ENCODE measurements at places on chromosomes 2 and 18. TPM values are rescaled to one million over a fixed set of nuclear protein-coding genes. Genes with fewer than 3 reads are reported as not detected.

DNA sequence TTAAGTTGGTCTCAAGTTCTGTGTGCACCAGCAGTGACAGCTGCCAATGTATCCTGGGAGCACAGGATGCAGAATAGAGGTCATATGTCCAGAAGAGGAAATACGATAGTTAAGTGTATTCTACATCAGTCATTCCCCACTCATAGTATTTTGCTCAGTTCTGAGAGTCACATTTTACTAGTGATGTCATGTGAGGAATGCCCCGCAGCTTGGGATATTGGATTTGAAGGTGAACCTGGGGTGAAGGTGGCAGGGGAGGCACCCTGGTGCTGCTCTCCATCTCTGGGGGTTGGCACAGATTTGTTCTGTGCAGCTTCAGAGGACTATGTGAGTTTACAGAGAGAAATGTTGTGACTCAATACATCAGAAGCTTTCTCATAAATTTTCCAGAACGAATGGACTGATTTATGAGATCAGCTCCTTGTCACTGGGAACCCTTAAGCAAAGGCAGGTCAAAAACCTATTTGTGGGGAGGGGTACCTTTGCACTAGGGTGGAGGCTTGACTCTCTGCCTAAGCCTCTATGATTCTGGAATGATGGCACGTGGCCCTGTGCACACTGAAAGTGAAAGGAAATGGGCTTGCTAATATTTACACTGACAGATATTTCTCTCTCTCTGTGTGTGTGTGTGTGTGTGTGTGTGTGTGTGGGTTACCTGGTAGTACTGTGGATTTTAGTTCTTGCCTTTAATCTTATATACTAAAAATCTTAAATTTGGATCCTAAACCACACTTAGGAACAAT lies 95.9 kb downstream of the NEB start:
- H3K27ac ChIP-seq = no peak overlapping the region
- H3K27me3 ChIP-seq = peaks cover 5% of the 10 kb centered on the region
- peak overlapping the region; percentile 72 for H3K4me3 ChIP-seq
- H3K4me1 ChIP-seq = peaks cover 10% of the 10 kb centered on the region
- DNase-seq = no peak
- no peaks in the 10 kb centered on the region for H3K36me3 ChIP-seq

DNA sequence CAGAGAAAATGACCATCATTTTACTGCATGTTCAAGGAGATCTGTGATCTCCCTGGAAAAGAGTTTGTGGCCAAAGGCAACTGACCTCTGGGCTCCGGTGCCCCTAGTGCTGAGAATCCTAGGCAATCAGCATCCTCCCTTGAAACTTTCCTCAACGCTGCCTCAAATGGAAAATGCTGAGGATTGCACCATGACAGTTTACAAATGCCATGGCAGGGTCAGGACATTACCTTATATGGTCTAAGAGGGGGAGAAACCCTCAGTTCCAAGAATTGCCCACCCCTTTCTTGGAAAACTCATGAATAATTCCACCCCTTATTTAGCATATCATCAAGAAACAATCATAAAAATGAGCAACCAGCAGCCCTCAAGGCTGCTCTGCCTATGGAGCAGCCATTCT lies 48.3 kb downstream of the ALPK2 start:
- peak overlapping the region; percentile 91 for H3K4me3 ChIP-seq
- H3K27me3 ChIP-seq = peaks cover 2% of the 10 kb centered on the region
- peaks cover 22% of the 10 kb centered on the region for H3K36me3 ChIP-seq
- H3K4me1 ChIP-seq = peaks cover 84% of the 10 kb centered on the region

GRCh38 chr2:240966906-240967680 lies 31.3 kb upstream of the SNED1 start:
- no peaks in the 10 kb centered on the region for H3K4me1 ChIP-seq
- no peaks in the 10 kb centered on the region for H3K36me3 ChIP-seq
- H3K4me3 ChIP-seq = no peak overlapping the region
- no peak for DNase-seq

The NTSR2 gene
- total RNA-seq = not detected

DNA sequence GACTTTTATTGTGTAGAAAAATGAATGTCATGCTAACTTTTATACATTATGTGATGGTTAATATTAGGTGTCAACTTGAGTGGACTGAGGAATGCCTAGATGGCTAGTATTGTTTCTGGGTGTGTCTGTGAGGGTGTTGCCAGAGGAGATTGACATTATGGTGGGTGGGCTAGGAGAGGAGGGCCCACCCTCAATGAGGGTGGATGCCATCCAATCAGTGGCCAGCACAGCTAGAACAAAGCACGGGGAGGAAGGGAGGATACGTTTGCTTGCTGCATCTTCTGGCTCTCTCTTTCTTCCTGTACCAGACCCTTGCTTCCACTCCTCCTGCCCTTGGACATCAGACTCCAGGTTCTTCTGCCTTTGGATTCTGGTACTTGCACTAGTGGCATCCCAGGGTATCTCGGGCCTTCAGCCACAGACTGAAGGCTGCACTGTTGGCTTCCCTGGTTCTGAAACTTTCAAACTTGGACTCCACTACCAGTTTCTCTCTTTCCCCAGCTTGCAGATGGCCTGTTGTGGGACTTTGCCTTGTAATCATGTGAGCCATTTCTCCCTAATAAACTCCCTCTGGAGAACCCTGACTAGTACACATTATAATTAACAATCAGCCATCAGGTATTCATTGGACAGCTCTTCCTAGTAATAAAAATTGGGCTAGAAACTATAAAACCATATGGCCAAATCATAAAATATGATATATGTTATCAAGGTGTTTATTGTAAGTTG lies 31.7 kb upstream of the ZCCHC2 start:
- H3K4me3 ChIP-seq = no peak overlapping the region
- DNase-seq = no peak
- H3K36me3 ChIP-seq = no peaks in the 10 kb centered on the region
- H3K27ac ChIP-seq = no peak overlapping the region
- H3K27me3 ChIP-seq = peaks cover 8% of the 10 kb centered on the region

The ABCG5 gene
- not detected for total RNA-seq

GRCh38 chr2:21466341-21466927 lies 342.7 kb downstream of the TDRD15 start:
- DNase-seq = no peak
- H3K27ac ChIP-seq = no peak overlapping the region
- H3K27me3 ChIP-seq = no peaks in the 10 kb centered on the region
- no peaks in the 10 kb centered on the region for H3K36me3 ChIP-seq
- no peak overlapping the region for H3K4me3 ChIP-seq
- H3K4me1 ChIP-seq = no peaks in the 10 kb centered on the region

DNA sequence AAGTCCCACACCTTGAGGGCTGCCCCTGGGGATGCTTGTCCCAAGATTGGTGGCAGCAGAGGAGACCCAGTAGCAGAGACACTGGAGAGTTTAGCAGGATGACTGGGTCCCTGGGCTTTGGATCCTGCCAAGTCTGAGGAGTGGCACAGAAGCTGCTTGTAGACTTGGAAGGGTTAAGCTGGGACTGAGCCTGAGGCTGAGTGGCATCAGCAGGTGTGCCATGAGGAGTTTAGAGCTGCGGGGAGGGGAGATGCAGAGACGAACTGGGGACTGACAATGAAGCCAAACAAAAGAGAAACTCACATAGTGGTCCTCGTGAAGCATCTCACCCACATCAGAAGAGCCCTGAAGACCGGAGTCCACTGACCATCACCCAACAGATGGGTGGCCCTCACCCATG lies 329.7 kb upstream of the KLHL29 start:
- H3K27me3 ChIP-seq = peaks cover 1% of the 10 kb centered on the region
- no peak overlapping the region for H3K4me3 ChIP-seq
- no peaks in the 10 kb centered on the region for H3K36me3 ChIP-seq
- no peaks in the 10 kb centered on the region for H3K4me1 ChIP-seq
- no peak overlapping the region for H3K27ac ChIP-seq

The SPC25 gene
- total RNA-seq = 5.2 TPM

DNA sequence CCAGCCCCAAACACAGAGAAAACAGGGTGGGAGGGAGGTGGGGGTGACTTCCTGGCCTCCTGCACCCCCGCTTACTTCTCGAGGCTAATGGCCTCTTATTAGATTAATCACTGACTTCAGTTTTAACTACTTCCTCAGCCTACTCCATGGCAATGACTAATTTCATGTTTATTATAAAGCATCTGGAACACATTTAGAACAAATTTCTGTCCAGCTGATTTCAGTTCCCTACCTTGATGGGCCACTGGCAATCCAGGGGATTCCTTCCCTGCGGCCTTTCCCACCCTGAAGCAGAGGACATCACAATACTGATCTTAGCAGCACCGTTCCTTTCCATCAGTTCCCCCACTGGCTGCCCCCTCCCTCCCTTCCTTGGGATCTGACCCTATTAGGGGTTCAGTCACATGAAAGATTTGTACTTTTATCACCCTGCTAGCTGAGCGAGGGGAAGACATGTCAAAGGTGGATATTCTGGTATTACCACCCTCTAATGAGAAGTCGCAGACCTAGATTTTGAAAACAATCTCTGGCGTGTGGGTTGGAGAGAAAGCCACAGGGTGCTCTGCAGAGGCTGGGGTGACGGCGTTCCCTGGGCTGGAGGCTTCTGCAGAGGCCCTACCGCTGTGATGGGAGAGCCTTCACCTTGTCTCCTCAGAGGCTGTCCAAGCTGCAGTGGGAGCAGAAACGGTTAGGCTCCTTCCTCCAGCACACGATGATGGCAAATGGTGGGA lies 67.6 kb downstream of the KIAA2012 start:
- peak; percentile 69 for DNase-seq
- H3K4me3 ChIP-seq = peak overlapping the region; percentile 19
- H3K27me3 ChIP-seq = peaks cover 2% of the 10 kb centered on the region
- no peaks in the 10 kb centered on the region for H3K36me3 ChIP-seq
- H3K27ac ChIP-seq = peak overlapping the region; percentile 72

DNA sequence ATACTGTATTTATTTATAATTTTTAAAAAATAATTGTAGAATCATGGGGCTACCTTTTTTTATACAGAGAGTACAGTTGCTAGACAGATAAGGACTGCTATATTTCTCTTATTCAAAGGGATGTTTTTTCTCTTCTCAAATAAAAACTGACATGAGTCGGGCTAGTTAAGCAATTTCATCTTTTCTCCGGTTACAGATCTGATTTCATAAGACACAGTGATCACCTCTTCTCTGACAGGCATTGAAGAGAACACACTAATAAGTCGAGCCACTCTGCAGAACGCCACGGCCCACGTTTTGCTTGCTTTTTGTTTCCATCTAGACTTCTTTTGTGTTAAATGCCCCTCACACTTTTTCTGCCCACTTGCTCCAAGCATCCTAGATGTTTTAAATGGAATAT lies 85.4 kb downstream of the HNRNPLL start:
- no peak overlapping the region for H3K27ac ChIP-seq
- peaks cover 39% of the 10 kb centered on the region for H3K27me3 ChIP-seq
- no peaks in the 10 kb centered on the region for H3K36me3 ChIP-seq
- H3K4me3 ChIP-seq = no peak overlapping the region
- peaks cover 5% of the 10 kb centered on the region for H3K4me1 ChIP-seq

DNA sequence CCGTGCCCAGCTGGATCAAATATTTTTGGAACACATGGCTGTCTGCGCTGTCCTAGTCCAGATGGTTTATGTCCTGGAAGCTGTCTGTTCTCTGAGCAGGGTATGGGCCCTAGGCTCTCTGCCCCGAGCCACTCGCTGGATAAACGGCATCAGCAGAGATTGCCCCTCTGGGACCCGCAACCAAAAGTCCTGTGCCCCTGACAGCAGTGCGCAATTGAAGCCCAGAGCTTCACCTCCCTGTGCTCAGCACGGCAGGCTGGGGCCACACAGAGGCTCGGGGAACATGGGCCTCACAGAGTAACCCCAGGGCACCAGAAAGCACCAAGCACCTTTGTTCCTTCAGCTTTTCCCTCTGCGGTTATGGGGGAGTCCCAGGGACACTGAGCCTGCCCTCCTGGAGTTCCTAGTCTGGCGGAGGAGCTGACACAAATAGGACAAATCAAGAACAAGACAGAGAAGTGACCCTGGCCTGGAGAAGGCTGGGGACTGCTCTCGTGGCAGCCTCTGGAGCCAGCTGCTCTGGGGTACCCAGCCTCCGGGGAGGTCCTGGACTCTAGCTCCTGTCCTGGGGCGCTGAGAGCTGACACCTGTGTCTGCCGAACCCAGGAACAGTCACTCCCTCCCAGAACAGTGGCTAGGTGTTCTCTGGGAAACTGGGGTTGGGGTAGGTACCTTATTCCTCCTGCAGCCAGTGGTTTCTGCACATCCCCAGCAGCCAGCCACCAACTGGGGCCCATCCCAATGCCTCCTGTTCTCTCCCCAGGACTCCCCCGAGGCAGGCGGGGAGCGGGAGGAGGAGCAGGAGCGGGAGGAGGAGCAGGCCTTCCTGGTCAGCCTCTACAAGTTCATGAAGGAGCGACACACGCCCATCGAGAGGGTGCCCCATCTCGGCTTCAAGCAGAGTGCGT lies 12.3 kb downstream of the ARID5A start:
- H3K4me1 ChIP-seq = peaks cover 8% of the 10 kb centered on the region
- no peak for DNase-seq
- peaks cover 17% of the 10 kb centered on the region for H3K36me3 ChIP-seq
- no peak overlapping the region for H3K27ac ChIP-seq

DNA sequence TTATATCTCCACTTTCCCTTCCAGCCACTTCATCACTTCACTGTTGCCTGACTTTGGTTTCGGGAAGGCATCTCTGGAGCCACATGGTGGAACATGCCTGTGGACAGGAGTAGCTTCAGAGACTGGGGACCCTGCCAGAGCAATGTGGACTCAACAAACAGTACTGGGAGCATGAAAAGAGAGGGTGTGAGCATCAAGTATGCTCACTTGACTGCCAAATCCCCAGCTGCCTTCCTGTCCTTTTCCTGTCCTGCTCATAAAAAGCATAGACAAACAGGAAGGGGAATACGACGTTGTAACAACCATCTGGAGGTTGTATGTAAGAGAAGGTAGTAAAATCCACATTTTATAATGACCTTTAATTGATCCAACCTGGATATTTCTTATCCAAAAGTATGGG lies 61.3 kb upstream of the CSRNP3 start:
- no peak for DNase-seq
- H3K27me3 ChIP-seq = no peaks in the 10 kb centered on the region

DNA sequence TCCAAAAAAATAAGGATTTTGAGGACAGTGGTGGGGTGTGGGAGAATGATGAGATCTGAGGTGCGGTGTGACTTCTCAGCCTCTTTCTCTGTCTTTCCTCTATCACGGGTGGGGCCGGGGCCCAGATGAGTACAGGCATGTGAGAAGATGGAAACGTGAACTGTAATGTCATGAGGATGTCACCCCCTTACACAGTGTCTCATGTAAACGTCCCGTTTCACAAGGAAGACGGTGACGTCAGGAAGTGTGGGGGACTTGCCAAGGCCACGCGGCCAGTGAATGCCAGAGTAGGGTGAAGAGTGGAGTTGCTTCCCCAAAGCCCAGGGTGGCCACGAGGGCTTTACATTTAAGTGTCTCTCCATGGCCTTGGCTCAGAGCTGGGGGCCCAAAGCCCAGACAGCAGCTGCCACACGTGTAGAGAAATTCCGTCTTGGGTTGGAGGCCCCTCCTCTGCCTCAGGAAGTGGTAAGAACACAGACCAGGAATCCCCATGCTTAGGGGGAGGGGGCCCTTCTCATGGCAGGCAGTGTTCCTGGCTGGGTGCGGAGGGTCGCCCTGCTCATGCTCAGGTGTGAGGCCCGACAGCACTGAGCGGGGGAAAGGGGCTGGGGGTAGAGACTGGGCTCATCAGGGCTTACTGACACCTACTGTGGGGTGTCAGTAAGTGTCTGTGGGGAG lies 80.9 kb upstream of the SMAD7 start:
- no peak overlapping the region for H3K4me3 ChIP-seq
- DNase-seq = no peak
- peaks cover 16% of the 10 kb centered on the region for H3K27me3 ChIP-seq
- no peaks in the 10 kb centered on the region for H3K4me1 ChIP-seq
- peaks cover 4% of the 10 kb centered on the region for H3K36me3 ChIP-seq
- H3K27ac ChIP-seq = no peak overlapping the region

The ADAM23 gene
- 0.60 TPM for total RNA-seq

The EVX2 gene
- total RNA-seq = not detected

The CCDC85A gene
- total RNA-seq = 25.2 TPM

The HOXD12 gene
- total RNA-seq = not detected
